Common myeloid progenitor, CD34-positive (primary cell): ENCODE measurements at places on chromosomes 6 and 20.

DNA sequence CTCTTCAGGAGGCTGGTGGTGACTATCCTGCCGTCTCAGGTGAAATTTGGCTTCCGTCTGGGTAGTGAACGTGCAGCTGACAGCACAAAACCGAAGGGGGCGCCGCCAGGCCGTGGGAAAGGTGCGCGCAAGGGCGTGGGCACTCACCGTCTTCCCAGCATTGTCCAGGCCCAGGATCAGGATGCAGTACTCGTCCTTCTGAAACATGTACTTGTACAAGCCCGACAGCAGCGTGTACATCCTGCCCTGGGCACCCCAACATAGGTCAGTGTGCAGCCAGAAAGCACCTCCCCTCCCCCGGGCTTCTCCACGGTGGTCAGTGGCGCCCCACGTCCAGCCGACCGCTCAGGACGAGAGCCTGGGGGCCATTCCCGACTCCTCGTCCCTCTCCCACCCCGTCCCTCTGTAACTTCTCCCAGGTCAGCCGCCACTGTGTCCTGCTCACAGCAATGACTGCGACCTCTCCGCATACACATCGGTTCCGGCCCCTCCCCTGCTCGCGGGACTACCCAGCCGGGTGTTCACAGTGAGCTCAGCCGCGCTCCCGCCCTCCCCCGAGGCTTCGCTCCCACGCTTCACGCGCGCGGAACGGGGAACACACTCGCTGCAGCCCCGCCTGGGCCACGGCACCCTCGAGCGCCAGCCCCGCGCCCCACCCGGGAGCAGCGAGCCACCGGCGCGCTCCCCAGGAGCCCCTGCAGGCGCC is 771 bp downstream of the ARFRP1 start:
- DNase-seq = peak; percentile 58

DNA sequence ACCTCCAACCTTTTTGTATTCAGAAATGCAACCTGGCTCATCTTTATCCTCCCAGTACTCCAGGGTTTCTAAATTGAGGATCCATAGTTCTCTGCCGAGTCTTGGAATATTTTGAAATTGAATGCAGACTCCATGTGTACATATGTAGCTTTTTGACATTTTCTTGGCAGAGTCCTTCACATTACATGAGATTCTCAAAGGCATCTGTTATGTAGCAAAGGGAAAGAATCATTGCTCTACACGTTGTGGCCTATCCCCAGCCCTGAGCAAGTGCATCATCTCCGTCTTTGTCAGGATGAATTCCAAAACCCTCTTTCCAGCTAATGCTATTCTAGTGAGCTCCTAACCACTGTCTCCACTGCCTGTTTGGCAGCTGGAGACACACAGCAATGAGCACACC is 742.9 kb downstream of the DHX35 start:
- no peak for DNase-seq

GRCh38 chr6:105921781-105922180 is 164.4 kb upstream of the PRDM1 start:
- DNase-seq = no peak

DNA sequence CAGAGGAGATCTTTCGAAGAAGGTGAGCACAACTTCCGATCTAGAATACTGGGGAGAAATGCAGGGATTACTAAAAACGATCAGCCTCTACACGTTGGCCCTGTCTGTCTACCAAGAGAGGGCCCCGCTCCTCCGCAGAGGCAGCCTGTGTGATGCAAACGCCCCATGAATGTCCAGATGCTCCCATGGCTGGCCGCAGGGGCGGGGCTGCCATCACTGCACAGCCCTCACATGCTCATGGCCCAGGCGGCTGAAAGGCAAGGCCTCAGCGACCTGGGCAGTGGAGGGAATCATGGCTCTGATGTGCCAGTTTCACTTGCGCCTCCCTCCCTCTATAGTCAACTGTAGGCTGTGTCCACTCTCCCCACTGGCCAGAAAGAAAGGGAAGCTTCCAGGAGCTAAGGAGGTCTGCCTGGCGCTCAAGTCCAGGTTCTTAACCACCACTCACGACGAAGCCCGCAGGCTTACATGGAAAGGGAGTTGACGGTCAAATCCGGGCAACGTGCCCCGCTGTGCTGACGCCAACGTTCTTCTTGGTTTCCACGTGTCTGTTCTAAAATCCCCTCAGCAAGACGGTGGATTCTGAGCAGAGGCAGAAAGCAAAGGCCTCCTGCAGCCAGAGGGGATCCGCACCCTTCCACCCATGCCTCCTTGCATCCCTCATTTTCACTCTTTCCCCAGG is 14.2 kb downstream of the PXDC1 start:
- no peak for DNase-seq

- no peak for DNase-seq
Measured at GRCh38 chr20:9829835-9830234, 9.0 kb downstream of the PAK5 start.

DNA sequence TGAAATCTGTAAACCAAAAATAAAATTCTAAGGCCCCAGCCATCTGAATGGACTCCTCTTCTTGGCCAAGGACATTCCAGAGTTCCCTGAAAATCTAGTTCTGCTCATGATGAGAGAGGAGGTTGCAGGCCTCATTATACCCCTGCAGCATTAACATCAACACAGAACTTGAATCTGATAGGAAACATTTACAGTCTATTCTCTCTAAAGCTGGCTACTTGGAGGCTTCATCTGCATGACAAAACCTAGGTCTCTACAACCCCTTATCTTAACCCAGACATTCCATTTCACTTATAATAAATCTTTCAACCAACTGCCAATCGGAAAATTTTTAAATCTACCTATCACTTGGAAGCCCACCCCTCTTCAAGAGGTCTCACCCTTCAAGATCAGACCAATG is 15.7 kb downstream of the RTN4IP1 start:
- DNase-seq = no peak

GRCh38 chr6:140970485-140970884 is 1162.2 kb upstream of the GJE1 start:
- DNase-seq = no peak

DNA sequence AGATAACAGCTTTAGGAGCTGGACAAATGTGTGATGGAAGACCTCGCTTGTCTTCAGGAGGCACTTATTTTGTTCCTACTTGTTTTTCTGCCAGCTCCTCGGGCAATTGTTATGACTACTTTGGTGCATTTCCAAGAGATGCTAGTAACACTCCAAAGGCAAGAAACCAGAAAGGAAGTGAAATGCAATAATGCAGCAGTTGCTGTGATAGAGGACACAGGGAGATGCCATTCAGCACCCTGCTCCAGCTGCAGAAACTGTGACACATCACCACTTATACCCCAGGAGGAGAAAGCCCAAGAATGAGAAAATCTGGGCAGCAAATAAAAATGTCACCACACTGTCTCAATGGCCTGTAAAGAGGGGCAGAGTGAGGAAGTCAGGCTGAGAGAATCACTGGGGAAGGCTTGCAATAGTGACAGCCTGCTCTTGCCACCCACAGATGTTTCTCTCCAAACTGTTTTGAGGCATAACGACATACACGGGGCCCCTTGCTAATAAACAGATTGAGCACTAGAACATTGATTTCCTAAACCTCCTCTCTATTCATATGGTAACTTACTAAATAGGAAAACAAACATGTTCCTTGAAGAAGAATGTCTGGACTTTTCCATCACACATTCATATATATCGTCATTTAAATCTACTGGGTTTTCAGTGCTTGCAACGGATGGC is 231.0 kb upstream of the PRND start:
- DNase-seq = no peak

DNA sequence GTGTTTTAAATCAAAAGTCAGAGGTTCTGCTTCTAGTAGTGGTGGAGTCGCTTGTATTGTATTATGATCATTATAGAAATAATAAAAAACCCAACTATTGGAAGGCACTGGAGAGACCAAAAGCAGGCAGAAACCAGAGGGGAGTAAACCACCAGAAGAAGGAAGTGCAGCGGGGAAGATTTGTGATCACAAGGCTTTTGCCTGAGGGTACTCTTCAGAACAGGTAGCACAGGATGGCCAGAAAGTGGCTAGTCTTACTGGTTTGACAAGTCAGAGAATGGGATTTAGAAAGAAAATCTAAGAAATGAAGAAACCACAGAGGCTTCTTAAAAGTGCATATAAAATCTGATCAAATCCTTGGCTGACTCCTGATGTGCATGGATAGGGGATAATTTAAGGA is 24.0 kb downstream of the MAPK13 start:
- no peak for DNase-seq

GRCh38 chr6:12832226-12832735 is 115.7 kb downstream of the PHACTR1 start:
- DNase-seq = peak; percentile 90

DNA sequence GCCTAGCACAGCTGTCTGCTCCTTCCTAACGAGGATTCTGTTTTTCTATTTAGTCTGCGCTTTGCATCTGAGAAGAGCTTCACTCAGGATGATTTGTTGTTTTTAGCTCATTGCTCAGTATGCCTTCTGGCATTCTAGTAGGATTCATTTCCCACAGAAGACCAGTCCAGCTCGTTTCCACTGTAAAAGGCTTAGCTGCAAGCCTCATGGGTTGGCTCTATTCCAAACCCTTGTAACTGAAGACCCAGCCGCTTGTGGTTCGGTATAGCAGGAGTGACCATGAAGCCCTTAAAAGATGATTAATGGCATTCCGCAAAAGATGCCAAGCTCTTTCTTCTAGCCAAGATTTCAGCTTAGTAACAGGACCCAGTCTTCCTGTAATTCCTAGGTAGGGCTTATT is 7.2 kb downstream of the ADGRF1 start:
- DNase-seq = peak; percentile 84

GRCh38 chr6:148502083-148502772 is 159.6 kb downstream of the SASH1 start:
- DNase-seq = no peak

- DNase-seq = no peak
Measured at GRCh38 chr6:14727494-14728395, 518.1 kb upstream of the JARID2 start.

- DNase-seq = no peak
Measured at GRCh38 chr20:23032056-23032749, 2.9 kb upstream of the SSTR4 start.

DNA sequence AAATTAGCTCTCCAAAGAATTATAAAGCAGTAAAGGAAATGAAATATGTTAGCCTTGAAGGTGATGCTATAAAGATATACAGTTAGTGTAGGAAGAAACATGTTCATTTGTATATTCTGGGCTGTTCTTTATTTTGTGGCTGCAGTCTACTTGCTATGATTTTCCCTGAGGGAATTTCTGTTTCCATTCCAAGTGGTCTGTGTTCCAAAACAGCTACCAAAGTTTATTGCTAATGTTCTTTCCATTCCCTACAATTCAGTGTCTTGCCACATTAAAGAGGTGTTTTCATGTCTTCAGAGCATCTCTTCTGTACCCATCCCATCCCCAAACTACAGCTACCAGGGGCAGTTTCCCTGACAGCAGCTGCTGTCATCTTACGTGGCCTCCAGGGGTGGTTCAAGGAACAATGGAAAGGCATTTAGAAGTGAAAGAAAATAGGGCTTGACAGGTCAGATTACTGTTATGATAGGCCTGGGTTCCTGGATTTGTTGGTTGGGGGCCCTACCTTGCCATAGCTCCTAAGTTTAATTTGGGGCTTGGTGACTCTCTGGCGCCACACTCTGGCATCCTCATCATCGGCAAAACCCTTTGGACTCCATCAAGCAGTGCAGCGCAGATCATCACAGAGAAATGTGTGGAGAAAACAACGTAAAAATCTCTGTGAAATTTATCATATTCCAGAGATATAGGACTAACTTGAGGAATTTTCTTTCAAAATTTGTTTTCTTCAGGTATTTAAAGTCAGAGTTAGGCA is 33.8 kb upstream of the AIG1 start:
- peak; percentile 67 for DNase-seq

DNA sequence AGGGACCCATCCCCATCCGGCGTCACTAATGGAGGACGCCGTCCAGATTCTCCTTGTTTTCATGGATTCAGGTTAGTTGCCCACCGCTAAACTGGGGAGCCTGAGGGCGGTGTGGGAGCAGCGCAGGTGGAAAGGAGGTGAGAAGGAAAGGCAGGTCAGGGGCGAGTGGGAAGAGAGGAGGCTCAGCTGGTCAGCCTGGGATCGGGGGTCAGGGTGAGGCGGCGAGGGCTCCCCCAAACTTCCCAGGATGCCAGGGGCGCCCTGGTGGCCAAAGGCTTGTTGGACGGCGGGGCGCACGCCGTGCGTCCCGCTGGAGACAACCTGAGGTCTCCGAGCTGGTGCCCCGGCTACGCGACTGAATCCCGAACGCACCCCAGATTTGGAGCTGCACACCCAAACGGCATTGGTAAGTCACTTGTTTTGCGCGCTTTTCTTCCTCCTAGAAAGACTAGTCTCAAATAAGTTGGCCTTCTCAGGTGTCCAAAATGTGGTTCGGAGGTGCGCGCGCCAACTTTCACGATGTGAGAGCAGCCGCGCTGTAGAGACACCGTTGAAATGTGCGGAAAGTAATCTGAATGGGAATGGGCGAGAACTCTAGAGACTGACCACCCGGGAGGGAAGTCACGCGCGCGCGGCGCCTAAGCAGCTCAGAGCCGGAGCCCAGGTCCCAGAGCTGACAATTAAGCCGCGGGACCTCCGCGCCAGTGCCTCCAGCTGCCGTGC is 9.7 kb downstream of the GNAS-AS1 start:
- DNase-seq = no peak

DNA sequence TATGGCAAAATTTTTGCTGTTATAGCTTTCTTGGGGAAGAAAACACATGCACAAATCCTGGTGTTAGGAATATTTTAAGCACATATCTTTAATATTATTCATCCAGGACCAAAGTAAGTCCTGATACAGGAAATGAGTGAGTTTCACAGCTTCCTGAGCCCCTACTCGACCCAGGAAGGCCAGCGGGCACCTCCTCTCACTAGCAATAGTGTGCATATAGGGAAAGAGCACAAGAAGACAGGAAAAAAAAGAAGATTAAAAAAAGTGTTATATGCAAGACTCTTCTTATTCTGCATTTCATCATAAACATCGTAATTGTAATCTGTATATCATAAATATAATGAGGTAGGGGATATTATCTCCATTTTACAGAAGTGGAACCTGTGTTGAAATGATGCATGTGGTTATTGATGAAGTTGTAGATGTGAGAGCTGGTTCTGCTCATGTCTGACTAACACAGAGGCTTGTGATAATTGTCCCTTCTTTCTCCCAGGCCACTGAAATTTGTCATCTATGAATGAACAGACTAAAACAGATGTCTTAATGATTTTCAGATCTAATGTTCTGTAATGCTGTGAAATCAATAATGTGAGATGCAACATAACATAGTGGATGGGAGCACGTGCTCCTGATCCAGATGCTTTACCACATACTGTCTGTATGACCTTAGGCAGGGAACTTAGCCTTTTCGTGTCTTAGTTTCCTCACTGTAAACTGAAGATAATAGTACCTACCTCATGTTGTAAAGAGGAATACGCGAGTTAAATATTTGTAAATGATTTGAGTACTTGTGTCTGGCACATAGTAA is 101.2 kb downstream of the MYO6 start:
- DNase-seq = no peak
